Germinal center (tissue), 1 donor: ENCODE measurements at places on chromosomes 3 and 15.

DNA sequence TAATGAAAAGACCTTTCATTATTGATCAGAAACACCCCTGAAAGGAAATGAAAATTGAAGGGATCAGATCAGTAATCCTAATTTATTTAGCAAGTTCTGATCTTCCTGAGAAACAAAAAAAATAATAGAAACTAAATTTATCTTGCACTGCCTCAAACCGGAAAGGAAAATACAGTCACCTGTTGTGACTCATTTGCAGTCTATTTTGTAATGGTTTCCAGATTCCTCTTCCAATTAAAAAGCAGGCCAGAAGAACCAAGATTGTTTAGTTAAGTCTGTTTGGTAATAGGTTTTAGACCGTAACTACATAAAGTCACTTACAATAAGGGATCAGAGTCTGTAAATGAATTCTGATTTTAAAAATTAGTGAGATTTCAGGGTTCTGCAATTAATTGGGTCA lies 49.7 kb upstream of the ATOSA start:
- no peak for DNase-seq

- DNase-seq = no peak
These were observed 165.6 kb upstream of the CCDC54 start for GRCh38 chr3:107211608-107212007.

DNA sequence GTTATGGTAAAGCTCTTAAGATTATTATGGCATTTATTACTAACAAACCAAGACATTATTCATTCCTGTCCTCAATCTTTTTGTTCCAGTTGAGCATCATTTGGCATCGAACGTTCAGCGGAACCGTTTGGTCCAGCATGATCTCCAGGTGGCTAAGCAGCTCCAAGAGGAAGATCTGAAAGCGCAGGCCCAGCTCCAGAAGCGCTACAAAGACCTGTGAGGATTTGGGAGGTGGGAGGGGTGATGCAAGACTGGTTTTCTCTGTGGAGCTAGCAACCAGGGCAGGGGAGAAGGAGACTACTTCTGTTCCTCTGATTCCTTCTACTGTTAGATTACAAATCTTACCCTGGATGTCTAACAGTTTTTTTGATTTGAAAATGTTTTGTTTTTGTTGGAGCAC lies 27.6 kb upstream of the UTS2B start:
- no peak for DNase-seq

DNA sequence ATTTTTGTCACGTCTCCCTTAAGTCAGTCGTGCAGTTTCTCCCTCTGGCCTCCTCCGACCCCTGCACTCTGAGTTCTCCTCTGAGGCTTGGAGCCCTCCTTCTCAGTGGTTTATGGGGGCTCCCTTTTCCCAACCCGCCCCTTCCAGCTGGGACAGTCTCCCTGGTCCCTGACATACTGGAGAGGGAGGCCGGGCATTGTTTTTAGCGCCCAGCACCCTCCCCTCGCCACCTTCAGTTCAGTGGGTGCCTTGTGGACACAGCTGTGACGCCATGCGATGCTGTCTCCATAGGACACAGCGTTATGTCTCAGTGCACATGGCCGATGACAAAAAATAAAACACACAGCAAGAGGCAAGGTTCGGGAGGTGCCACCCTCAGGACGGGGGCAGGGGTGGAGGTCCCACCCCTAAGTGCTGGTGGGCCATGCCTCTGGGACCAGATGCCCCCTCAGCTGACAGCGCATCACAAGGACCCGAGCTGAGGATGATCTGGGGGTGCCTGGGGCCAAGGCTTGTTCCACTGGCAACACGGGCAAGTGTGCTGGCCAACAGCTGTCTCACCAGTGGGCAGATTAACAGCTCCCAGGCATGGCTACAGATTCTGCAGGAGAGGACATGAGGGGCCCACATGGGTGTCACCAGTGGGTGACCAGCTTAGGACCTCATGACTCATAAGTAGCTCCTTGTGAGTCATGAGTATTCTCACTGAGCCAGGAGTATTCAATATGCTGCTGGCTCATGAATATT lies 81.6 kb downstream of the PLXNA1 start:
- DNase-seq = no peak

DNA sequence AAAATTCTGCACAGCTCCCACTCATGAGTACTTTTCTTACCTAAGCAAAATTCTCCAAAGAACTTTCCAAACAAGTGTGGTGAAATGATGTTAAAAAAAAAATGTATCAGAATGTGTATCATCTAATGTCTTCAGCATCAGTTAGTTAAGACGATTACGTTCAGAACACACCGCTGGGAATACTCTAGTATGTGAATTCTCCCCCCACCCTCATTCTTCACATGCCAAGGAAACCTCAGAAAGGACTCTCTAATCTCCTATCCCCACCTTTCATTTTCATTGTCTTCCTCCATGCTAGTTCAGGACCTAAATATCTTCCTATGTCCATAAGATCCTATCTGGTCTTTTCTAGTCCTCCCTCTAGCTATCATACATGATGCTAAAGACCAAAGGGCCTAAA lies 457.4 kb downstream of the SHQ1 start:
- DNase-seq = no peak
